ENCODE measurements at places on chromosomes 11 and 22.

DNA sequence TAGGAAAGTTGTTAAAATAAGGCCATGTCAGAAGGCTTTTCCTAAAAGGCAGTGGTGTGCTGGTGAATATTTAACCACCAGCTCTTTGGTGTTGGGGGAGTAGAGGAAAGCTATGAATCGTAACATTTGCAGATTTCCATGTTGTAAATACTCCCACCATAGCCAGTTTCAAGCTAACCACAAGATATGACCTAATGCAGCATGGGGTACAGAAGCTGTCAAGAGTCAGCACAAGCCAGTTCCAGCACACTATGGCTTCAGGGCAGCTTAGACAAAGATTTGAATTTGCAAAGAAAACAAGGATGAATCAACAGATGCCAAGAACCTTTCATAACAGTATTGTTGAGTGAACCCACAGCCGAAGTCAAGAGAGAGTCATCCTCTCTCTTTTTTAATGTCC is 40.0 kb downstream of the COMMD9 start:
- DNase-seq, result peak; percentile 68

DNA sequence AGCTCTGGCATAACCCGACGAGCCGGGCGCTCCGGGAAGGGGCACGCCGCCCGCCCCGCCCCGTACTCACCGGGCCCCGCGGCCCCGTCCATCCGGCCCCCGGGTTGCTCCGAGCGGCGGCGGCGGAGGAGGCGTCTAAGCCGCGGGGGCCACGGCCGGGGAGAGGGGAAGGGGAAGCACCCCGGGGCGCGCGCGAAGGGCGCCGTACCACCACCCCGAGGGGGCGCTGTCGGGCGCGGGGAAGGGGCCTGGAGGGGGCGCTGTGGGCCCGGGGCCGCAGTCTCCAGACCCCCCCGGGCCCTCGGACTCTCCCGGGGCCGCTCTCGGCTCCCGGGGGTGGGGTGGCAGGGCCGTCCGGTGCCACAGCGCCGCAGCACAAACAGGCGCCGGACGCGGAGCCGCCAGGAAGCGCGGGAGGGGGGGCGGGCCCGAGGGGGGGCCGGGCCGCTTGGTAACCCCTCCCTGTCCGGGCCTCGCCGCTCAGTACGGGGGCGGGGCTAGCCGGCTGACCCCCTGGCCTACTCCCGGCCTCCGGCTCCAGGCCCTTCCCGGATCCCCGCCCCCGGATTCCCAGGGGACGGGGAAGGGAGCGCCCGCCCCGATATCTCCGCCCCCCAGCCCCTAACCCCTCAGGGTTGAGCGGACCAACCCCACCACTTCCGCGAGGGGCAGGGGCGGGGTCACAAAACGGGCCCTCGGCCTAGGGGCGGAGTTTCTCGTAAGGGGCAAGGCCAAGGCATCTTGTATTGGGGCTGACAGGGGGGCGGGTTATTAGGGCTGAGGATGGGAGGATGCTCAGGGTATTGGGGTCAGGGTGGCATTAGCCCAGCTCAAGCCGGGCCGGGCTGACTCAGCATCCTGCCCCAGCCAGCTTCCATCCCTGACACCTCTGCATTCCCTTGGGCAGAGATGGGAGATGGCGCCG is at the start of the genes EML3 and ROM1:
EML3 (minus strand) TSS at position 410 of the 925 bp plus-strand sequence; CDS start at position 92, 318 bp downstream.
ROM1 (plus strand) TSS at position 892 of the 925 bp plus-strand sequence; CDS start at position 917, 25 bp downstream.
- peak; percentile 80 for DNase-seq

DNA sequence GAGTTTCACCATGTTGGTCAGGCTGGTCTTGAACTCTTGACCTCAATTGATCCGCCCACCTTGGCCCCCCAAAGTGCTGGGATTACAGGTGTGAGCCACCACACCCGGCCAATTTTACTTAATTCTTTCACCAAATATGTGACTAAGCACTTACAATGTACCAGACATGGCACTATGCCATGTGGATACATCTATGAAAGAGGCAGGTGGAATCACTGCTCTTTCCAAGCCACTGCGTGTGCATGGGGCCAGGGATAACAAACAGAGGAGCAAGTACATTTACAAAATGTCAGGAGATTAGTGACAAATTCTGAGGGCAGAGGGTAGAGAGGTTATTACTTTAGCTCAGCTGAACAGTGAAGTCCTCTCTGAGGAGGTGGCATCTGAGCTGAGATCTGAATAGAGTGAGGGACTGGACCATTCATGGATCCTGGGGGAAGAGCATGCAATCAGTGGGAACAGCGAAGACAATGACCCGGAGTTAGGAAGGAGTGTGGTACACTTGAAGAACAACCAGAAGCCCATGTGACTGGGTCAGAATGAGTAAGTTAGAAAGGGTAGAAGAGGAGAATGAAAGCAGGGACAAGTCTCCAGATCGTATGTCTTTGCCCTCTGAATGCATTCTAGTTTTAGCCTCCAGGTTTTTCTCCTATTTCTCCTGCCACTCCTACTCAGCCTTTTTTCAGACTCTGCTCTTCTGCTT is 38.3 kb upstream of the GRAMD1B start:
- no peak for DNase-seq

DNA sequence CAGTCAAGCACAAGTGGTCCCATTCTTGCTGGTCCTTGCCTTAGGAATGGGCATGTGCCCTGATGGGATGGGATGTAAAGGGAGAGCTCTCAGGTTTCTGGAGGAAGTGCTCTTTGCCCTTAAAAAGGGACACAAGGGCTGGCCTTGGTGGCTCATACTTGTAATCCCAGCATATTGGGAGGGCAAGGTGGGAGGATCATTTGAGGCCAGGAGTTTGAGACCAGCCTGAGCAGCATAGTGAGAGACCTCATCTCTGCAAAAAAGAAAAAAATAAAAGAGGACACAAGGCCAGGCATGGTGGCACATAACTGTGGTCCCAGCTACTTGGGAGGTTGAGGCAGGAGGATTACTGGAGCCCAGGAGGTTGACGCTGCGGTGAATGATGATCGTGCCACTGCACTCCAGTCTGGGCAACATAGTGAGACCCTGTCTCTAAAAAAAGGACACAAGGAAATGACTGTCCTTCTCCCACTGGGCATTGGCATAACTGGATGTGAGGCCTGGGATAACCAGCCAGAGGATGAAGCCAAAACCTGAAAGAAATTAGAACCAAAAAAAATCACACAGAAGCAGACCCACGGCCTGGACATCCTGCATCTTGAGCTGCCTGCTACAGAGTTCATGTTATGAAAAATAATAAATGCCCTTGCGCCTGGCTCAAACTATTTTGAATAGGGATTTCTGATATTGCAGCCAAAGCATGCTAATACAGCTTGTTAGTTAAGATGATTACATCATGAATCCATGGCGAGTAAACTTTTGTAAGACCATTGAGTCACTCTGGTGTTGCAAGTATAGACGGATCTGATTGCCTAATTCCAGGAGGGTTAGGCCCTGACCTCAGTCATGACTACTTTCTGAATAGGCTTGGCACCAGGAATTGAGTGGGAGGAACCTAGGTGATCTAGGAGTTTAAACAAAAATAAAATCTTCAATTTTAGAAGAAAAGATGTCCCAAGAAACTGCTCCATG is 12.9 kb upstream of the CRKL start:
- DNase-seq, result peak; percentile 99

- DNase-seq, result no peak
Observed at GRCh38 chr11:79794057-79794456, 353.2 kb upstream of the TENM4 start.

- DNase-seq, result no peak
Observed at GRCh38 chr22:26894362-26894761, 237.0 kb downstream of the MIAT start.

DNA sequence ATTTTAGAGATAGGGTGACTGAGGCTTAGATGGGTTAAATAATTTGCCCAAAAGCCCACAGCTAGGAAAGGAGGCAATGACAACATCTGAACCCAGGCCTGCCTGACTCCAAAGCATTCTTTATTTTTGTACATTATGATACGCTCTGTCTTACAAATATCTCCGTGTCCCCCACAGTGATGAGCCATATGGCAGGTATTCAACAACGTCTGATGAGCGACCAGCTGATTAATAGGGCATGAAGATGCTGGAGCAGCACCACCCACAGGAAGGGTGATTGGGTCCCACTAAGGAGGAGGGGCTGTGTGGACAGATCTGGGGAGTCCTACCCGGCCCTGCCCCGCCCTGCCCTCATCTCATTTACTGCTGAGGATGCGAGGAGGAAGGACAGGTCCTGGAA is 380.6 kb downstream of the CADM1 start:
- DNase-seq, result no peak

DNA sequence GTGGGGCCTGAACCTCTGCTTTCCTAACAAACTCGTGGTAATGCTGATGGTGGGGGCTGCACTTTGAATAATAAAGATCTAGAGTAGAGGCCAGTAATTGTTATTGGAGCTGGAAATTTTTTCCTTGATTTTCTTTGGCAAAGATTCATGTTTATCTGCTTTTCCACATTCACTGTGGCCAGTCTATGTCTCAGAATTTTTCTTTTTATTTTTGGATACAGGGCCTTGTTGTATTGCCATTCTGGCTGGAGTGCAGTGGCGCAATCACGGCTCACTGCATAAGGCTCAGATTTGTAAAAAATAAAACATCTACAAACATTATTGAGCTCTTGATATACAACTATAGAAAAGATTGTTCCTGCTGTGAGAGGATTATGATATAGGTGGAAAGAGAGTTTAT is 1.6 kb downstream of the TMEM135 start:
- no peak for DNase-seq

- DNase-seq, result no peak
Observed at GRCh38 chr11:57597461-57597915, at the start of gene SERPING1. Gene SERPING1 (plus strand): TSS chr11:57597685. CDS start chr11:57598271, 586 bp downstream.

DNA sequence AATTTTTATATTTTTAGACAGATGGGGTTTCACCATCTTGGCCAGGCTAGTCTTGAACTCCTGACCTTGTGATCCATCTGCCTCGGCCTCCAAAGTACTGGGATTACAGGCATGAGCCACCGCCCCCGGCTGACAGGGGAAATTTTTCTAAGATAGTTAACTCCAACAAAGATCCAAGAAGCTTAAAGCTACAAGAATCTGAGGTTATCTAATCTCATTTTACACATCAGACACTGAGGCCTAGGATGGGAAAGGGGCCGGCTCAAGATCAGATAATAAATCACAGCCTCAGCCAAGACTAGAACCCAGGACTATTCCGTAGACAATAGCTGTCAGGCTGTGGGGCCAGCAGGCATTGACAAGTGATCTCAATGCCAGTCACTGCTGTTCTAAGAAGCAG is 94.0 kb downstream of the AMBRA1 start:
- DNase-seq, result no peak

DNA sequence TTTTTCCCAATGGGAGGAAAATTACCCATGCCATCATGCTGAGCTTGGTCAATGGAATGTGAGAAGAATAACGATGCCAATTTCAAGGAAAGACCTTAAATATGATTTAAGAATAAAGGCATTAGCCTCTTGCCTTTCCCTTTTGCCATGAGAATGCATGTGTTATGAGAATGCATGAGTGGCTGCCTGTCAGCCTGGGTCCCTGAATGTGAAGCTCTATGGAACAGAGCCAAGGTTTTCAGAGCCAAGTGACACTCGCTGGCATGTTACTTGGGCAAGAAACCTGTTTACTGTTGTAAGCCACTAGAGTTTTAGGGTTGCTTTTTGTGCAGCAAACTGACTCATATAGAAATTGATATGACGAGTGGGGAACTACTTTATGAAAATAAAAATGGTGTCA is 75.7 kb downstream of the JRKL start:
- no peak for DNase-seq

GRCh38 chr11:2134022-2135010 is 4.9 kb downstream of the IGF2 start:
- DNase-seq, result no peak

DNA sequence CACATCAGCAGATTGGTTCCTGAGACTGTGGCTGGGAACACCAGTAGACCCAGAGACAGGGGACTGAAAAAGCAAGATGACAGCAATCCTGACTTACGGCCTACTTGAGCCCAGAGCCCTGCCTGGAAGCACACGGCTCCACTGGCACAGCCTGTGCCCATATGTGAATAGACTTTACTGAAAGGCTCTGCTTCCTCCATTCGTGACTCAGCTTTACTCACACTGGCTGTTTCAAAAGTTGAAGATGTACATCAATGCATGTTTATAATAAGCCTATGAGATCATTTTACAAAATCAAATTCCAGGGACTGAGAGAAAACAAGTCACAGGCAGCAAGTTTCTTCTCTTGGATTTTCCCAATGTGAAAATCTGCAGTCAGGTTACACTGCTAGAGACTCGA is 134.6 kb upstream of the TEAD1 start:
- DNase-seq, result no peak

DNA sequence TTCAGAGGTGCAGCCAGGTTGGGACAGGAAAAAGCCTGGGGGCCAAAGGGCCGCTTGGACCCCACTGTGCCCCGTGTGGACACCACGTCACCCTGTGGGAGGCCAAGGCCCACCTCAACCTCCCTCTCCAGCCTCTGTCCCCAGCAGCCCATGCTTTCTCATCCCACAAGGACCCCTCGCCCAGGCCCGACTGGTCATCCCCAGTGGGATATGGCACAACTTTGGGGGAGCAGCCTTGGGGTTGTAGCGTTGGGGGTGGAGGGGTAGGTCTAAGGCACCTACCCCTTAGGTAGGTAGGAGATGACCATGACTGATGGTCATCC is 44.0 kb downstream of the IGF2 start:
- no peak for DNase-seq

DNA sequence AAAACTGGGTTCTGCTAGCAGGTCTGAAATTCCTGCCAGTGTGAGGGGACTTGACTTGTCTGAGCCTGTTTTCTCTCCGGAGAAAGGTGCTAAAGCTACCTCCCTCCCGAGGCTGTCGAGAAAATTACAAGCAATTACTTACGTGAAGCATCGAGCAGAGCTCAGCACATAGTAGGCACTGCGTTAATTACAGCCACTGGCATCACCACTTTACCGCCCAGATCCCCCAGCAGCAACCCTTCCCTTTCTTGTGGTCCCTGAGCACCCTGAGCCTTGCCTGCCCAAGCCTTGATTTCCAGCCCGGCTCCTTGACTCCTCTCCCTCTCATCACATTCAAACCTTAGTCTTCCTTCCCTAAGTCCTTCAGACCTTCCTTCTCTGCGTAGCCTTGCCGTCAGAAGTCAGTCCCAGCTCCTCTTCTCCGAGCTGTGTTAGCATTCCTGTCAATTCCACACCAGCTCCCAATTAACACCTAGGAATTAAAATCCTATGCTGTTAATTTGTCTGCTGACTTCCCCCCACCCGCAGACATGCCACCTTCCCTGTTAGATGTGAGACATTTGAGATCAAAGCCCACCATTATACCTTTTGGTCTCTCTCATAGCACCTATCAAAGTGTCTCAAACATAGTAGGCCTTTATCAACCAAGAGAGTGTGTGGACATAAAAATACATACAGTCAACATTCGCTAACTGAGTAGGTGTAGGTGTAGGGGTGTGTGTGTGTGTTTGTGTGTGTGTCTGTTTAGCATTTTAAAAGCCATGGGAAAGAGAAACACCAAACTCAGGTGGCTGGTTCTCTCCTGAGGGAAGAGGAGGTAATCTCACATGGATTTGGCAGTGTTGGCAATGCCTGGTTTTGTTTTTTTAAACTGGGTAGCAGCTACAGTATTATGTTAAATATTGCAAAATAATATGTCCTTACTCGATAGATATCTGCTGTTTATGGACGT is 2.8 kb upstream of the KCNJ5 start:
- no peak for DNase-seq

GRCh38 chr11:134835561-134835960 is 423.5 kb upstream of the B3GAT1 start:
- no peak for DNase-seq

GRCh38 chr11:24351179-24351578 is 145.7 kb upstream of the LUZP2 start:
- no peak for DNase-seq

- DNase-seq, result no peak
Observed at GRCh38 chr11:17477361-17477760, 716 bp upstream of the ABCC8 start.
